IPS DF 19.7 (cell line): ENCODE measurements at places on chromosomes 13 and 19.

DNA sequence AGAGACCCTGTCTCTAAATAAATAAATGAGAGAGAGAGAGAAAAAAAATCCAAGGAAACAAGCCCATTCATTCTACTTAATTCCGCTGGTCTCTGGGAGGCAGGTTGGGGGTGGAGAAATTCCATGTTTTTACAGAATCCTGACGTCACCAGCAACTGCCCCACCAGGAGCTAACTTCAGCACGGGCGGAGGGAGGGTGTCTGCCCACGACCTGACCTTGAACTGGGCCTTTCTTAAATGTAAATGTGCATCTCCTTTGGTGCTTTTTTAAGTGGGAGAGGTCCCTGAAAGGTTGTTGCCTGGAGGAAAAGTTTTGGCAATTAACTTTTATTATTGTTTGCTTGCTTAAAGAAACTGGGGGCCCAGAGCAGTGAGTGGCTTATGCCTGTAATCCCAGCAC is 15.5 kb downstream of the KLF2 start:
- no peak for DNase-seq

DNA sequence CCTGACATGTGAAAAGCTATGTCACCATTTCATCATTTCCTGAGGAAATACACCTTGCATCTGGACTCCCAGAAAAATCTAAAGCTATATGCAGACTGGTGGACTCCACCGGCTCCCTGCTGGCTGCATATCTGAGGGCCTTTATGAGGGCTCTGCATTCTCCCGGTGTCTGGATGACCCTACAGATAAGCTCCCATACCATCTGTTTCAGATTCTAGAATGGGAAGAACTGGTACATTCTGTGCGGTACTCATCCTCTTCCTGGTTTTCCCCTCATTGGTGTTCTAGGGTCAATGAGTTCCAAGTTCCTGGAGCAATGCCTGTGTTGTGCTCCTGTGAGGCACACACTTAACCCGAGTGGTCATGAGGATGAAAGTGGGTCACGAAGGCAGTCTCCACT is 60.4 kb downstream of the COL4A1 start:
- no peak for DNase-seq

DNA sequence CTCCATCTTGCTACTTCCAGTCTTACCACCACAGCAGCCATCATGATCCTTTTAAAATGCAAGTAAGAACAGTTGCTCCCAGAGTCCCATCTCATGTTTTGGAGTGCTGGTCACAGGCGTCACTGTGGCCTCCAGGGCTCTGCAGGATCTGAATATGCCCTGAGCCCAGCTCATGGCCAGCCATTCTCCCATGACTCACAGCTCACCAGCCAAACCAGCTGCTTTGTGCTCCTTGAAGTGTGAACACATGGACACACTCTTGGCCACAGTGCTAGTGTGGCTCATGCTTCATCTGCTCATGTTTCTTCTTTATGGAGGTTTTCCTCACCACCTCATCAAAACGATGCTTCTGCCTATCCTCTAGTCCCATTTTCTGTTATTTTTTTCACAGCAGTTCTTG is 466.5 kb downstream of the UQCRFS1 start:
- DNase-seq, result no peak

GRCh38 chr19:7931221-7932061 is 5.5 kb upstream of the CTXN1 start:
- DNase-seq, result no peak

DNA sequence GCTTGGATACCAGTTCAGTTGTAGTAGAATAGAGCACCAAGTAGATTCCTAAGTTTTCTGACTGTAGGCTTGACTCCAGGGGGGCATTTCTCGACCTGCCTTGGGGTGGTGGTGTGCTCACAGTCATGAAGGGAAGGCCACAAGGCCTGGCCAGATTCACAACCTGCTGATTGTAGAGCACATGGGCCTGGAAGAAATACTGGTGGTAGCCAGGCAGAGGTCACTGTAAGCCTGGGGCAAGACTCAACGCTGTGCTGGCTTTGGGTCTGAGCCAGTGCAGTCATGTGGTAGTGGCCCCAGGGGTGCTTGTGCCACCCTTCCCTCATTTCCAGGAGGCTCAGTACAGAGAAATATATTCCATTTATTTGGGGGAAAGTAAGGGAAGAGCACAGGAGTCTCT is 832.3 kb upstream of the SLC10A2 start:
- no peak for DNase-seq

- DNase-seq, result no peak
Observed at GRCh38 chr19:9644472-9644871, 23.4 kb upstream of the ZNF561 start.

GRCh38 chr19:51187395-51188226 is 37.3 kb upstream of the CD33 start:
- no peak for DNase-seq

- DNase-seq, result no peak
Observed at GRCh38 chr19:44571830-44572580, 41.4 kb upstream of the IGSF23 start.

DNA sequence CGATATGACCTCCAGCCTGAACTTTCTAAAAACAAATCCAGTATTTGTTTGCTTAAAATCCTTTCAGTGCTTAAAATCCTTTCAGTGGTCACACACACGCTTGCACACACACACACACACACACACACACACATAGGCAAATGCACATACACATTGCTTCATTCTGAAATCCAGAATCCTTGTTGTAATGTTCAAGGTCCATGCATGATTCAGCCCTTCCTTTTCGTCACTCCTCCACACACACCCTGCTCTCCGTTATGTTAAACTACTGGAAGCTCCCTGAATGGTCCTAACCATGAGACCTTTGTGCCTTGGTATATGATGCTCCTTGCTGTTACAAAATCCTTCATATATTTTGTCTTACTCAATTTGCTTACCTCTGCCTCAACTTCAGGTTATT is 44.9 kb downstream of the SERTM1 start:
- no peak for DNase-seq

DNA sequence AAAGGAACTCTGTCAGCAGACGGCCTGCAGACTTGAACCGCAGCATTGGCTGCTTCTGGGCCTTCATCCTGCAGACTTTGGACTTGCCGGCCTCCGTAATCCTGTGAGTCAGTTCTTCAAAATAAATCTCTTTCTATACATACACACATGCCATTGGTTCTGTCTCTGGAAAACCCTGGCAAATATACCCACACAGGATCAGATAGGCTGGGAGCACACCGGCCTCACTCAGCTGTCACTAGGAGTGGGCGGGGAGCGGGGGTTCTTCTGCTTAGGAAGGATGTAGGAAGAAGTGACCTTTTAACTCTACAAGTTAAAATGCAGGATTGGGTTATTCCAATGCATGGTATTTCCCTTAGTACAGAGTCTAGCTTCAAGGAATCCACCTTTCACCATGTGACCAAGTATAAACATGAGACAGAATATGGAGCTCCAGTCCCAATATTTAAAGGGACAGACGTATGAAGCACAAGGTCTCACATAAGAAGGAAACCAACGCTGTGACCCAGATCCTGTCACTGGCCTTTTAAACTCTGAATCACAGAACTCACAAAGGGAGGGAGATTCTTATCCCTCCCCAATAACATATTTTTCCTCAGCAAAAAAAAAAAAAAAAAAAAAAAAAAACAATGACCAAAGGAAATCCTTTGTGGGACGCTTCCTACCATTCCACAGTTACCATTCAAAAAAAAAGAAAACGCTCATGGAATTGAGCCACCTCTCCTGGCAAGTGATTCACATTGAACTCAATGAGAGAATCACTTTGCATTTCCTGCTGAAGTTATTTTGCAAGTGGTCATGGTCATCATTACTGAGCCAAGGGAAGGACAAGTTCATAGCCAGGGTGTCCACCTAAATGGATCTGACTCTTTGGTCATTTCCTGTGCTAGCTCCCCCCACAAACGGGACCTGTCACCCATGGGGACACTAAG is 352.9 kb downstream of the FOXO1 start:
- DNase-seq, result no peak

- DNase-seq, result no peak
Observed at GRCh38 chr13:49958321-49958720, 22.2 kb upstream of the SPRYD7 start.

DNA sequence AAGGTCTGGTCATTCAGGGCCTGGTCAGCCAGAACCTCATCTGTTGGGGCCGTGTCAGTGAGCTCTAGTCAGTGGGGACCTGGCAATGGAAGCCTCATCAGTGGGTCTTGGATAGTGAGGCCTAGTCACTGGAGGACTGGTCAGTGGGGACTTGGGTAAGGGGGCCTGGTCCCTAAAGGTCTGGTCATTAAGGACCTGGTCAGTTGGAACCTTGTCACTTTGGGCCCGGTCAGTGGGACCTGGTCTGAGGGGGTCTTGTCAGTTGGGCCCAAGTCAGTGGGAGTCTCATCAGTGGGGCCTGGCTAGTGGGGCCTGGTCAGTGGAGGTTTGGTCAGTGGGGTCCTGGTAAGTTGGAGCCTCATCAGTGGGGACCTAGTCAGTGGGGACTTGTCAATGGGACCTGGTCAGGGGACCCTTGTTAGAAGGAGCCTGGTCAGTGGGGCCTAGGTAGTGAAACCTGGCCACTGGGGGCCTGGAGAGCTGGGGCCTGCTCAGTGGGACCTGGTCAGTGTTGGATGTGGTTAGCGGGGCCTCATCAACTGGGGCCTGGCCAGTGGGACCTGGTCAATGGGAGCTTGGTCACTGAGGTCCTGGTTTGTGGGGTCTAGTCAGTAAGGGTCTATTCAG is 43.7 kb upstream of the TPM4 start:
- DNase-seq, result no peak

- peak; percentile 25 for DNase-seq
Observed at GRCh38 chr13:32001154-32001768, 30.3 kb upstream of the FRY start.

DNA sequence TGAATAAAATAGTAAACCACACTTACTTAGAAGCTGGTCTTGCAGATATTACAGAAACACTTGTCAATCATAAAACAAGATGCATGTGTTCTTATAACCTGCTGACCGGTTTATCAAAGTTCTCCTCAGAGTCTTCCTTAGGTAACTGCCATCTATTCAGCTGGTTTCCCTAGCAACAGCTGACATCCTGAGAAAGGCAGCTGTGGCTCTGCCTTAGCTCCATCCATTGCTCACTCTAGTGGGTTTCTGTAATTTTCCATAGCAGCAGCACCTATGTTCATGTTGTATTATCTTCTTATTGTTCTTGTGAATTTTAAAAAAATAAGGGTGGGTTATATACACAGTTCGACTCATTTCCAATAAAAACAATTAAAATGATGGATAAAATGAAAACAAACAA is 87.8 kb downstream of the RAP2A start:
- no peak for DNase-seq

DNA sequence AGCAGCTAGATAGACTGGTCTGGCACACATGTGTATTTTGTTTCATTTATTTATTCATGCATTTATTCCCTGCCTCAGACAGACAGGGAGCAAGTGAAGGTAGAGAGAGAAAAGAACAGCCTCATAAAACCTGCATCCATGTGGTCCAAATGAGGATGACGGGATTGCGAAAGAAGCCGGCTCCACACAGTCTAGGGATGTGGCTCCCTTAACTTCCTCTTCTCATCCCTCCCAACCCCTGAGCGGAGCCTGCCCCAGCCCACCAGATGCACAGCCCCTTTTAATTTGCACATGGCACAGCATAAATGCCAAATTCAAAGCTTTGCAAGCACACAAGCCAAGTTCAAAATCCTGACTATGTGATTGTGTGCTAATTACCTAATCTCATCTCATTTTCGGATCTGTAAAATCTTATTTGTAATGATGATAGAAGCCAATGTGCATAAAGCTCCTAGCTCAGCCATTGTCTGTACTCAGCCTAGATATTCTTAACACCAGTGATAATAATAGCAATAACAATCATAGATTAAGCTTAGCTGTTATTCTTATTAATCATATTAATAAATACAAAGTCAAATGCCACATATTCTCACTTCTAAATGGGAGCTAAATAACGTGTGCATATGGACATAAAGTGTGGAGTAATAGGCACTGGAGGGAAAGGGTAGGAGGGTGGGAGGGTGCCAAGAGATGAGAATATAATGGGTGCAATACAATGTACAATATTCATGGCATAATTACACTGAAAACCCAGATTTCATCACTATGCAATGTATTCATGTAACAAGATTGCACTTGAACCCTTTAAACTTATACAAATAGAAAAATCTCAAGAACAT is 156.3 kb downstream of the DCT start:
- DNase-seq, result no peak

GRCh38 chr13:76769271-76769791 is 116.9 kb downstream of the KCTD12 start:
- DNase-seq, result no peak

DNA sequence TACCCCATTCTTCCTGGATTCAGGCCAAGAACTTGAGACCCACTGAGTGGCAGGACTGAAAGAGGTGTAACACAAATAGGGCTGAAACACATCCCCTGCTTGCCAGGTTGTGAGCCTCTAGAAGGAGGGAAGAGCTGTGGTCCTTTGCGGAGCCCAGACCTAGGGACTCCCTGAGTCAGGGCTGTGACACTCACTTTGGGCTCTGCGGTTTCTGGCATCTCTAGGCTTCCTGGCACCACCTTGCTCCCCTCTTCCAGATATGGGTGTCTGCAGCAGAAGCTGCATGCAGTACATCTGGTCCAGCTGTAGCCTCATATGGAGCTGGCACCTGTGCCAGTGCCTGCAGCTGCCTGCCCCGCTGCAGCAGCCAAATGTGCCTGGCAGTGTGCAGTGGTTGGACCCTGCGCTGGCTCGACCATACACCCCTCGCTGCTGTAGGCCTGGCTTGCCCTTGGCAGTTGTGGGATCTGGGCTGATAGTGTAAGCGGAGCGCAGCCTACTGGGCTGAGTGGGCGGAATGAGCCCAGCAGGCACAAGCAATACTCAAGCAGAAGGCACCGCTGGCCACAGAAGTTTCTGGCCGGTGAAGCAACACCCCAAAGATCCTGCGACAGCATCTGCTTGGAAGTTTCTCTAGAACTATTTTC is 290.4 kb downstream of the SLITRK6 start:
- DNase-seq, result no peak

DNA sequence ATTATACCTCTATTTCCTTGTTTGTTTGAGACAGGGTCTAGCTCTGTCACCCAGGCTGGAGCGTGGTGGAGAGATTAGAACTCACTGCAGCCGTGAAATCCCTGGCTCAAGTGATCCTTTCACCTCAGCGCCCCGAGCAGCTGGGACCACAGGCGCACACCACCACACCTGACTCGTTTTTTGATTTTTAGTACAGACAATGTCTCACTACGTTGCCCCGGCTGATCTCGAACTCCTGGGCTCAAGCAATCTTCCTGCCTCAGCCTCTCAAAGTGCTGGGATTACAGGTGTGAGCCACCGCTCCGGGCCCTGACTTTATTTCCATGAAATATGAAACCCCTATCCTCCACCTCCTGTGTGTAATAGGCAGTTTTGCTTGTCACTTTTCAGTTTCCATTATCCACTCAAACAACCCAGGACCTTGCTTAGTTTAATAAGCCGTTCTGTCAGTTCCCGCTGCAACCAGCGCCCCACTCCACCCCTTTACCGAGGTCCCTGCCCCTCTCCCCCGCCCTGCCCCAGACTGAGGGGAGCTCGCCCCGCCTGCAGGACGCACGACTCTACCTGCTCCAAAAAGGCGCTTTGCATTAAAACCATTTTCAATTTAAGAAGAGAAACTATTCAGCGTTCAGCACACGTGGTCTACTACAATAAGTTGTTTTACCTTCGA is 16.9 kb downstream of the ZNF816 start:
- no peak for DNase-seq

- no peak for DNase-seq
Observed at GRCh38 chr13:50359779-50360178, 344.5 kb downstream of the KCNRG start.

- no peak for DNase-seq
Observed at GRCh38 chr13:37442996-37443395, 155.6 kb downstream of the POSTN start.

GRCh38 chr13:33204130-33204927 is 81.2 kb downstream of the STARD13 start:
- no peak for DNase-seq
